ENCODE measurements at places on chromosomes 2 and 18.

DNA sequence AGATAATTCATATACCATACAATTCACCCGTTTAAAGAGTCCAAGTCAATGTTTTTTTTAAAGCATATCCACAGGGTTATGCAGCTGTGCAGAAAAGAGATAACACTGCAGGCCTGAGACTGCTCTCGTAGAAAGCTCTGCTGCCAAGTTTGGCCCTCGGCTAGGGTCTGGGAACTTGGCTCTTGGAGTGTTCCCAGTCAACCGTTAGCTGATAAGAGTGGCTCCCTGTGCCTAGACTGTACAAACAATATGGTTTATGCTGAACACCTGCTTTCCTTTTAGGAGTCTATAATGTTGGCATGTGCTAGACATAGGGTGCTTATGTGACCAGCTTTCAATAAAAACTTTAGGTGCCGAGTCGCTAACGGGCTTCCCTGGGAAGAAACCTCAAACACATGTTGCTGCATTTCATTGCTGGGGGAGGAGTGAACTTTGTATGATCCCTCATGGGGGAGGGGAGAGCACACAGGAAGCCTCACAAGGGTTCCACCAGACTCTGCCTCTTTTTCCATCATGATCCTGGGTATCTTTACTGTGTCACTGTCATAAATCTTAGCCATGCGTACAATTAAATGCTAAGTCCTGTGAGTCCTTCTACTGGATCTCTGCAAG, 34.7 kb downstream of the RFX8 start:
- DNase-seq, result no peak

DNA sequence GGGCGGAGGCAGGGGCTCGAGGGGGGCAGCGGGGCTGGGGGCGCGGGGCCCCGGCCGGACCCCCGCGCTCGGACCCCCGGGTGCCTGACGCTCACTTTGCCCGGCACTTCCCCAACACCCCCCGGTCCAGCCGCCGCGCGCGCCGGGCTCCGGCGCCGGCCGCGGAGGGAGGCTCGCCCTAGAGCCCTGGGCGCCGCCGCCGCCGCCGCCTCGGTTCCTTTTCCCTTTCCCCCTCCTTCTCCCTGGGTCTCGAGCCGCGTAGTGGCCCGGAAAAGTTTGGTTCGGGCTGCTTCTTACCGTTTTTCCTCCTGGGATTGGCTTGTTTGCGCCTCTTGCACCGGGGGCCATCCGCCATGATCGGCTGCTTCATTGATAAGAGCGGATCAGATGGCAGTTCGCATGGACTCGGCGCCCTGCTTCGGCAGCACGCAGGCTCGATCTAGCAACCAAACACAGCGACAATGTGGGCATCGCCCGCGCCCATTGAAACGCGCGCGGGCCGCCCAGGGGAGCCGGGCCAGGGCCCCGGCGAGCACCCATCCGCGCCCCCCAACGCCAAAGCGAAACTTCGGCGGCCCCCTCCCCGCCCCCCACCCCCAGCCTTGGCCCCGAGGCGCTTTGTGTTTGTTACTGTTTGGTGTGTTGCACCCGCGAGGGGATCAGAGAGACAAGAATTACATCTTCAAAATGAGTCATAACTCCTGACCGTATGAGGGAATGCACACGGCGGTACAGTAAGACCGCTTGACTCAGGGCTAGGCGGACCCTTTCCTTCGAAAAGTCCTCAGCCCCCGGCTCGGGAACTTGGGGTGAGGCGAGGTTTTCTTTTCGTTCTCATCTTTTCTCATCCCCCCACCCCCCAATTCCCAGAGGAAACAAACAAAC, 2.7 kb downstream of the ZEB2 start:
- no peak for DNase-seq

GRCh38 chr2:174336501-174337336, 2.0 kb downstream of the SP9 start:
- no peak for DNase-seq

GRCh38 chr2:96197546-96198255, 10.9 kb downstream of the STARD7 start:
- no peak for DNase-seq

DNA sequence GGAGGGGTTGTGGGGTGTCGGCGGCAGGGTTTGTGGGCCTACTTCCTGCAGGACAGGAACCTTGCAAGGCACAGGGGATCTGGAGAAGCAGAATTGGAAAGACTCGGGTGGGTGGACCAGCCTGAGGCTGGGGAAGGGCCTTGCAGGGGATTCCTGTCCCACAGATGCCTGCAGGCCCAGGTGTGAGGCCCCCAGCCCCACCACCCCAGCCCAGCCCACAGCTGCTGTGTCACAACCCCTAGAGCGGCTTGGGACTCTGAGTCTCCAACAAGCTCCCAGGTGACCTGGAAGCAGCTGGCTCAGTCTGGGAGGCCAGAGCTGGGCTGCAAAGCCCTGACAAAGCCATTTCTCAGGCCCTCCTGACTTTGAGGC, 93.1 kb downstream of the ZFP36L2 start:
- no peak for DNase-seq

GRCh38 chr2:239519089-239519920, 118.5 kb upstream of the HDAC4 start:
- DNase-seq, result no peak
